ENCODE measurements at places on chromosomes 5 and 9.

DNA sequence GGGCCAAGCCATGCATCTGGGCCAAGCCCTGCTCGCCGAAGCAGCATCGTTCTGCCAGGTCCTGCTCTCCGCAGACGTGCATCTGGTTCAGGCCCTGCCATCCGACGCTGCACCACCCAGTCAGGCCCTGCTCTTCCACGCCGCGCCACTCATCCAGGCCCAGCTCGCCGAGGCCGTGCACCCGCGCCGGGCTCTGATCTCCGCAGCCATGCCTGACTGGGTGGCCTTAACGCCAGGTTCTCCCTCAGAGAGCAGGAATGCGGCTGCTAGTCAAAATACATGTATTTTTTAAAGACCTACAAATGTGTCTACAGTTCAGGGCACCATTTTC lies 891.1 kb upstream of the CTNND2 start:
- no peak for DNase-seq

GRCh38 chr9:117706421-117707116 lies 2.4 kb downstream of the TLR4 start:
- DNase-seq = no peak

GRCh38 chr5:172929371-172929838 lies 29.8 kb upstream of the RPL26L1 start:
- DNase-seq = no peak

GRCh38 chr9:131800843-131801242 lies 61.0 kb upstream of the RAPGEF1 start:
- no peak for DNase-seq

DNA sequence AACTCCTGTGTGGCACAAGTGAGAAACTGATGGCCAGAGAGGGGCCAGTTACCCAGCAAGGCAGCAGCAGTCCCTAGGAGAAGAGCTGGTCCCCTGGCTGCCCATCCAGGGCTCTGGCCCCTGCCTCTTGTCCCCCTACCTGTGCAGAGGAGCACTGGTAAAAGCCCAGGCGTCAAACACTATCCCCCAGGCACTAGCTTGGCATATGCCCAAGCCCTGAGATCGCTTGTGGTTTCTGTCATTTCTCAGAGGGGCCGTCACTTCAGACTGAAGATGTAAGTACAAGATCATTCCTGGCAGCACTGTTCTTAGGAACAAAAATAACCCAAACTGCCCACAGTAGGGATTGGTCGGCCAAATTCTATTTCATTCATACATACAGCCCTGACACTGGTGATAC lies 53.9 kb downstream of the COL15A1 start:
- no peak for DNase-seq

- no peak for DNase-seq
Observed at GRCh38 chr5:135455876-135456237, 3.7 kb upstream of the TIFAB start.

DNA sequence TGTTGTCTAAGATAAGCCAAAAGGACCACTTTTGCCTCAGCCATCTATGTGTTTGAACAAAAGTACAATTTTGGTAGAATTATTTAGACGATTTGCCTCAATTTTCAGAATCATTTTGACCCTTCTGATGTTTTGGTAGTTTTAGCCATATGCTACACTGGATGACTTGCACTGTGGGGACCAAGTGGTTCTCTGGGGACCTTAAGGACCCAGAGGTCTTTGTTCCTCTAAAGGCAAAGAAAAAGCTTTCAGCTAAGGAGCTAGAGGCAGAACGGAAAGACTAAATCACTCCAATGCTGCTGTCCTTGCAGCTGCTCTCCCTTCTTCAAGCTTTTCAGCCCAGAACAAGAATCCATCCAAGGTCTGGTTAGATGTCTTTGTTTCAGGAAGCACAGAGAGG lies 51.0 kb upstream of the APC start:
- DNase-seq = no peak

- DNase-seq = no peak
Observed at GRCh38 chr5:118931564-118931963, 56.8 kb downstream of the DTWD2 start.

DNA sequence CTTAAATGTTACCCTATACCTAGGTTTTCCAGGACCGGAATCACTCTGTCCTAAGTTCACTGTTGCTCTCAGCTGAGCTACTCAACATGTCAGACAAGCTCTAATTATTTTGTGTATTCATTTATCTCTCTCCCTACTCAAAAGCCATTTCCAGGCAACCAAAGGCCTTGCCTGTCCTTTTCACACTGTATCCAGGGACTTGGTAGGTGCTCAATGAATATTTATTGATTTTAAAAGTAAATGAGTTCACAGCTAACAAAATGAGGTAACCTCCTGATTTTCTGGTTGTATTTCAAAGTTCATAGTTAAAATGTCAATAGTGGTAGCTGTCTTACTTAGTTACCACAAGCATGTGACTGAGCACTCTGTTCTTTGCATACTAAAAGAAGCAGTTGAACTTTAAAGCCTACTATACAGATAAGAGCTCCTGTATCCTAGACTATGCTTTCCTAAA lies 522.2 kb downstream of the ACTL7B start:
- DNase-seq = no peak

DNA sequence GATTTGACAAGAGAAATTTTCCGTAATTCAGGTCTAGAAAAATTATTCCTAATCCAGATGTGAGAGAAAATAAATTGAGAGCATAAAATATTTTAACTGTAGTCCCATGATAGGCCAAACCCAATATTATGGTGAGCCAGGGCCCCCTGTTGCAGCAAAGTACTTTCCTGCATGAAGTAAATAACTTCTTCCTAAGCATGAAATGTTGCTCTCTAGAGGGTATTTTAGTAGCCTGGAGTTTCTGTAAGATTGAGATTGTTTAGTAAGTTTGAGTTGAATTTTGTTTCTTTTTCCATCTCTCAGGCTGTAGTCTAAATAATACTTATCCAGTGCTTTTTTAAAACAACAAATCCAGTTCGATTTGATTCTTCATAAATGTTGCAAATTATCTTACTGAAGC lies 317.5 kb upstream of the MPDZ start:
- DNase-seq = no peak

DNA sequence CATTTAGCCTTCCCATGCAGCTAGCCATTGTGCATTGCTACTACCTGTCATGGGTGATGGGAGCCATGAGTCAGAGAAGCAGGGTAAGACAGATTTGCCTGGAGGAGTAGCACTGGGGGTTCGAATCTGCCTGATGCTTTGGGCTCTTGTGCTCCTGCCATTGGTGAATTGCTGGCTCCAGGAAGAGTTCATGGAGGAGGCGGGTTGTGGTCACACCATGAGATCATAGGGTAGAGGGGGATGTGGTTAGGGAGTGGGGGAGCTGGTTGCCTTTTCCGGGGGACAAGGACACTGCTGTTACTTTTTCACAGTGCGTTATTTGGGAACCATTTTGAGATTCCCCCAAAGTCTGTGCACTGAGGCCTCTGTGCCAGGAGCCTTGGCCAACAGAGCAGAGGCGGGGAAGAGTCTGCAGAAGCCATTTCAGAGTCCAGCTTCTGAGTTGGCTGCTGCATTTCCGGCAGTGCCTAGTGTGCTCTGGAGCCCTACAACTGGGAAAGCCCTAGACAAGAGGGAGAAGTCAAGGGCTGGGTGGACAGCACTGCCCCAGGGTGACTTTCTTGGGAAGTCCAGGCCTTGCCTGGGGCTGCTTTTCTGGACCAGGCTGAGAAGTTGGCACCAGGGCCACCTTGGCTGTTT lies 6.2 kb downstream of the ANGPTL2 start:
- DNase-seq = no peak

GRCh38 chr9:83182071-83182470 lies 119.1 kb upstream of the RASEF start:
- DNase-seq = no peak

- DNase-seq = no peak
Observed at GRCh38 chr5:124659798-124660197, 86.6 kb downstream of the ZNF608 start.

- DNase-seq = no peak
Observed at GRCh38 chr9:136565086-136565714, 19.4 kb upstream of the NOTCH1 start.

- DNase-seq = no peak
Observed at GRCh38 chr5:64838376-64838775, 69.6 kb downstream of the CWC27 start.

DNA sequence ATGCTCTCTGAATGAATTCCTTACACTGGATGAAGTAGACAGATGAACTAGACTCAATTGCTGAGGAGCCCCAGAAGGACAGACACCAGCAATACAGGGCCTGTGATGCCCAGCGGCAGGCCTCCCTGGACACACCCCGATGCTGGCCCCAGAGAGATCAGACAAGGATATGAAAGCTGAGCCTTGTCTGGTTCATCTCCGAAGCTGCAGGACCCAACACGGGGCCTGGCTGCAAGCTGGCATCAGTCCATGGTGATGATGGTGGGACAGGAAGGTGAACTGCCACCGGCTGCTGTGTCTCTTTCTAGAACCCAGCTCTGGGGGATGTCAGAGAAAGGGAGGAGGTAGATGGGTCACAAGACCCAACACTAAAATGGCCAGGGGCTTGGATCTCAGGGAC lies 104.0 kb upstream of the LMX1B start:
- DNase-seq = no peak

DNA sequence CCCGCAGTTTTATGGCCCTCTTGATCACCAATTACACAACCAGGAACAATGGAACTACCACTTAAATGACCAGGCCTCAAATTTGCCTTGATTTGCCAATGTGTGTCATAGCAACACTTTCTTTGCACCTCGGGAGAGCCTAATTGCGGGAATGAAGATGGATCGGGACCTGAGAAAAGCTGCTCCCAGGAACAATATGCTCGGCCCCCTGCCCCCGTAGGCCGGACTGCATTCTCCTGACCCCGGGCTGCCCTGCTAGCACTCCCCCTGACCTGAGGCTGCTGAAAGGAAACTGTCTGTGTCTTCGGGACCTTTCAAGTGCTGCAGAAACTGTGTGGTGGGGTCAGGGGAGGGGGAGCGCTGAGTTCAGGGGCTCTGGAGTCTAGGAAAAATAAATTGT lies 294.3 kb upstream of the IRX1 start:
- no peak for DNase-seq

- DNase-seq = no peak
Observed at GRCh38 chr9:83472764-83473163, 65.4 kb downstream of the FRMD3 start.

DNA sequence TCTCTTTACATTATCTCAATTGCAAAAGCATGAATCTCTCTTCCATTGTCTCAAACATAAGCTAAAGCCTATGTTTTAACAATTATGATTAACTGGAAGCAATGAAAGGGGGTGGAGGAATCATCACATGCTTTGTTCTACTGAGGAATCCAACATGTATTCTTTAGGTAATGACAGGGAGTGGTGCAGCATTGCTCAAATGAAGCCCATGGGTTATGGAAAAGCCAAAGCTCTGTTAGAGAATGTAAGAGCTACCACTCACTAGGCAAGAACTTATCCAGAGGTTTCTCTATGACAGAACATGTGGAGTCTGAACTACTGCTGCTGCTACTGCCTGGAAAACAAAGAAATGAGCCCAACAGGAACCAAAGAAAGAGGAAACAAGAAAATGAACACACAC lies 28.7 kb downstream of the KIF3A start:
- no peak for DNase-seq

GRCh38 chr9:37407468-37407867 lies 15.0 kb upstream of the GRHPR start:
- no peak for DNase-seq

DNA sequence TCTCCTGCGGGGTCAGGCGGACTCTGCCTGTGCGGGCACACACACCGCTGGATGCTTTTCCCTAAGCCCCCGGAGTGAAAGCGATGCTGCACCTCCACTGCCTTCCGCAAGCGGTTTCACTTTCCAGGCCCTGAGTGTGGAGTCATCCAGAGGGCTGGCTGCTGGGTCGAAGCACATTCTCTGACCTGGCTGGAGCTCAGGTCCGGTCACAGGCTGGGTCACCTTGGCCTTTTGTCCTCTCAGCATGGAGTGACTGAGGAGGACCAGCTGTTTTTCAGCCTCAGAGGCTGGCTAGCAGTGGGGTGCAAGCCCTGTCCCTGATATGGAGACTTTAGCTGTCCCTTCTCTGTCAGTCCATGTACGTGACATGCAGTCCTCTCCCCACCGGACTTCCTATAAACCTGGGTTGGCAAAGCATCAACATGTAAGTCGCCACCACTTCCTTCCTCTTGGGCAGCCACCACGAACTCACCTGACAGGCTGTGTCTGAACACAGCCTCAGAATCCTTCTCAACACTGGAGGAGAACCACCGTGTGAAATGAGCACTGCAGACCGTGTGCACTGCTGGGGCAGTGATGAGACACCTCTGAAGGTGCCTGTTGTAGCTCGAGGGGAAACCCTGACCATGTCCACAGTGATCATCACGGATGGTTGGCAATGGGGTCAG lies 51.3 kb downstream of the GADD45G start:
- DNase-seq = no peak

DNA sequence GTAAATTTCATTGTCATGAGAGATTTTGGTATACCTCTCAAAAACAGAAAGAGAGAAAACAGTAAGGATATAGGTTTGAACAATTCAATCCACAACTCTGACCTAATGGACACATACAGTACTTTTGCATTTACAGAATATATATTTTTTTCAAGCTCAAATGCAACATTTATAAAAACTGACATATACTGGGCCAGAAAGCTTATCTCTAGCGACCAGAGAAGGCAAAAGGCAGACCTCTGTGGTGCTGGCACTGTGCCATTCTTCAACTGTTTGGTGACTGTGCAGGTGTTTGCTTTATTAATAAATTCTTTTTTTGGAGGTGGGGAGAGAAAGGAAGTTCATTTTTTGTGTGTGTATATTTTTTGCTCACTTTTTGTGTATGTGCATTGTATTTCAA lies 6.0 kb upstream of the PLAC8L1 start:
- DNase-seq = no peak

DNA sequence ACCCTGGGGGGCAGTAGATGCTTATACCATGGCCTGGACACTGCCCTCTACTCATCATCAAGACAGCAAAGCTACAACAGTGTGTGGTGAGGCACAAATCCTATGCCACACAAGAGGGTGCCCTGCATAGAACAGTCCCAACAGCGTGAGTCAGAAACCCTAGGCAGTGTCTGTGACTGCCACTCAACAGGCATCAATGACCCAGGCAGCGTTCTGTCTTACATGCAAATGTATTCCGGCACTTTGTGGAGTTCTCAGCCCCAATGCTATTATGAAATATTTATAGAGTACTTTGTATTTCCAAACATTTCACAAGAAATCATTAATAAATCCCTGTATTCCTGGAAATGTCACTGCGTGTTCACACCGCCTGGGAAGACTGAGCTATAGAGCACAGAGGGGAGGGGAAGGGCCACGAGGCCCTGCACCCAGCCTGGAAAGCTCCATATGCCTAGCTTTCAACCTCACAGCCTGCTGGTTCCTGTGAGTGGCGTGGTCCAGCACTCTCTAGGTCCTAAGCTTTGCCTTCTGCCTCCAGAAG lies 77.7 kb downstream of the NIPSNAP3B start:
- no peak for DNase-seq

All from activated naive CD4-positive, alpha-beta T cell treated with Interleukin-2 at 50 U/mL for 16 hours (primary cell).